ENCODE measurements at places on chromosomes 2 and 18.

DNA sequence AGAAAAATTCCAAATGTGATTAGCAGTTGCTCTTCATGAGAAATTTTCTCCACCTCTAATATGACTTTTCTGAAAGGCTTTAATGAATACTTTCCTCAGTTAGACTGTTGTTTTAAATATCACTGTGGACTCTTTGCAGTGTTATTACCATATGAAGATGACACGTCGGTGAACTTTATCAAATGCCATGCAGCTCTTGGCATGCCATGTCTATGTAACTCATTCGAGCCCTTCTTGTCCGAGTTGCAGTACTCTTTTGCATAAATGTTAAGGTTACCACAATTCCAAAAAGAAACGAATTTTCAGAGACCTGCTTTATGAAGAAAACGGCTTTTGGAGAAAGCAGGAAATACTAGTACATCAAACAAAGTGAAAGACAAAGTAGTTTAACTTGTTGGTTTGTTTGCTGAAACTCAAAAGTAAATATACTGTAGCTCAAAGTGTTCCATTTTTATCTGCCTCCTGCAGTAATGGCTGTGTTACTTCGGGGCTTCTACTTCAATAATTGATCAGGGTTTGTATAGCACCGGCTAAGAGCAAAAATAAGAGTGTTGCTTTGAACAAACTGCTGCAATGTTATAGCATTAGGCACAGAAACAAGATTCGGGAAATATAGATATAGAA, 204.1 kb downstream of the ARHGAP15 start:
- no peak for DNase-seq

DNA sequence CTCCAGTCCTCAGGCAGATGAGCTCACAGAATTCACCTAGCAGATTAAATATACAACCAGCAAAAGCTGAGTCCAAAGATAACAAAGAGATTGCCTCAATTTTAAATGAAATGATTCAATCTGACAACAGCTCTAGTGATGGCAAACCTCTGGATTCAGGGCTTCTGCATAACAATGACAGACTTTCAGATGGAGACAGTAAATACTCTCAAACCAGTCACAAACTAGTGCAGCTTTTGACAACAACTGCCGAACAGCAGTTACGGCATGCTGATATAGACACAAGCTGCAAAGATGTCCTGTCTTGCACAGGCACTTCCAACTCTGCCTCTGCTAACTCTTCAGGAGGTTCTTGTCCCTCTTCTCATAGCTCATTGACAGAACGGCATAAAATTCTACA, 86.0 kb downstream of the PTRHD1 start:
- DNase-seq = no peak

- DNase-seq = no peak
Observed at GRCh38 chr2:10514273-10514672, 66.1 kb upstream of the ODC1 start.

GRCh38 chr2:70733646-70734180, 34.3 kb downstream of the ADD2 start:
- DNase-seq = no peak

DNA sequence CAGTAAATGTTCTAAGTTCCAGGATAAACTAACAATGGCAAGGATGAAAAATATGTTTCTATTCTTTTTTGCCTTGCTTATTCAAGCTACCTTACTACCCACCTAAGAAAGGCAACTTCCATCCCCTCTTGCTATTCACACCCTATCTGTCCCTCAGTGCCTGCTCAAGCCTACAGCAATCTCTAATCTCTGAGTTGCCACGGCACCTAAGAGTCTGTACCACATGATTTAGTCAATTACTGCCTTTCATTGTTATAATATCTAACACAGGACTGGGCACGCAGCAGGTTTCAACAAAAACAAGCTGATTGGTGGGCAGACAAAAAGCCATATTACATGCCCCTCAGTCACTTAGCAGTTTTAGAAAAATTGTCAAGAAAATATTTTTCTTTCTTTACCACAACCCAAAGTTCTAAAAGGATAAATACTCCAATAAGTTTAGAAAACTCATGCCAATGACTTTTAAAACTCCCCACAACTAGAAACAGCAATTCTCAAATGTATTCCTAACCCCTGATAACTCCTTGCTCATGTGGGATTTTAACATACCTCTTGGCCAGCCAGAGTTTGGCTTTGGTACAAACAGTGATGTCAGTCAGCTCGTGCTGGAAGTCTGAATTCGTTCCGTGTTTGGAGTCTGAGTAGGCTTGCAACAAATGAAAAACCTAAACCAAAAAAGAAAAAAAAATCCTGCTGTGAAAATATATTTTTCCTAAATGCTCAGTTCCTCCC, 117.3 kb upstream of the ZFP36L2 start:
- peak; percentile 79 for DNase-seq

GRCh38 chr2:47195148-47195547, 40.0 kb upstream of the STPG4 start:
- peak; percentile 74 for DNase-seq

DNA sequence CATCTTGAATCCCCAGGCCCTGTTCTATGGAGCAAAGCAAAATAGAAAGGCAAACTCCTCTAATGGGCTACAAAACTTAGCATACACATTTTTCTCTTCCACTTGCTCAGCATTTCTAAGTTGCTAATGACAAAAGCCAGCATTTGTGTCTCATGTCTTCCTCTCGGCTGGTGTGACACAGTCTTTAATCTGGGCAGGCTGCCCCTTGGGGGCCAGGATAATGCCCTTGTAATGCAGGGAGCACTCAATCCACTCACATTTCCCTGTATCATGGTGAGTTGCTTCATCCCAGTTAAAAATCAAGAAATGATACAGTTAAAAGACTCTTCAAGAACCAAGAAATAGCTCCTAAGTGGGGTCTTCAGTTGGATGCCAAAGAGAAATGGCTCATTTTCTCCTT, 109.1 kb upstream of the FBXO11 start:
- peak; percentile 10 for DNase-seq

DNA sequence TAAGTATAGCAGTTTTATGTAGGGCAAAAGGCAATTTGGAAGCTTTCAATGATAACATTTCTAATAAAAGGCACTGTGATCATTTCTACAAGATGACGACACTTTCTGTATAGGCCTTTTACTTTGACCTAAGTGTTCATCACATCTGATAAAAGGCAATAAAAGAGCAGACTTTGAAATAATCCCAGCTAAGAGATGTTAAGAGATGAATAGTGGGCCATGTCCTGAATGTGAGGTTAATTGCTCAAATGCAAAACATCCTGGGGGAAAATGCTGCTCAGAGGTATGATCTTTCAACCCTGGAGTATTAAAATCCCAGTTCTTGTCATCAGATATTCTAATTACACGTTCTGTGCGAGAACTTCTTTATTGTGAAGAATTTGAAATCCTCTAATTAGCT, 677.6 kb downstream of the SOCS6 start:
- DNase-seq = no peak

- peak; percentile 29 for DNase-seq
Observed at GRCh38 chr2:201955702-201956141, 77.9 kb upstream of the FZD7 start.

DNA sequence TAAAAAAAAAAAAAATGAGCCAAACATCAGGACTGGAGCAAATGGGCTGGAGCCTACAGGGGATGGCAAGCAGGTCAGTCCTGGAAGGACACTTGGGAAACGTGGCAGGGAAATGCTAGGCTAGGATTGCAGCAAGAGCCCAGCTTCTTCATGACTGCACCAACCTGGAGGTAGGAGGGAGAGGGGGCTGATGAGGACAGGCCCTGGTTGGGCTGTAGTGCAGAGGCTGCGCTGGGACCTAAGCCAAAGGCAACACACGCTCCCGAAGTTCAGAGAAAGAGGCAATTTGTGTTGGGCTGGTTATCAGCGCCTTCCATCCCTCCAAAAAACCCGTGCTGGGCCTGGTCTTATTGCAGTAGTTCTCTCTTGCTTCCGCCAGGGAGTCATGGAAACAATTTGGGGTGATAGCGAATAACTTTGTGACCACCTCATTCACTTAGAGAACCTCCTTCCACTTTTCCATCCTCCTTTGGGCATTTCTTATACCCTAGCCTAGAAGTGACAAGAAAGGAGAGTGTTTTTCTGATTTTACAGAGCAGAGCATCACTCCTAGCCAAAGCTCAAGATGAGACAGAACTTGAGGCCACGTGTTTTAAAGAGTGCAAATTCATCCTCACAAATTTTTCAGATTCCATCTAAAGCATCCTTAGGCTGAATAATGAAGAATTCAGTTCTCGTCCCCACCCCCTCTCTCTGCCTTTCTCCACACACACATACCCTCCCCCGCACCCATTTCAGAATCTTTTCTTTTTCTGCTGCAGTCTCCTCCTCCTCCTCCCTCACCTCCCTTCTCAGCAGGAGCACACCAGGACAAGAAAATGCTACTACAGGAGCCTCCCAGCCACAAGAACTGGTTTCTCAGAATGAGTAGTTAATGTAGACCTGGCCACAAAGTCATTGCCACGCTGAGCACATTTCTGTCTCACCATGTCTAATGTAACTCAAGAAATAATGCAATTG, 82.5 kb upstream of the STPG4 start:
- no peak for DNase-seq

- peak; percentile 100 for DNase-seq
Observed at GRCh38 chr2:172442072-172442895, 14.9 kb downstream of the ITGA6 start.

DNA sequence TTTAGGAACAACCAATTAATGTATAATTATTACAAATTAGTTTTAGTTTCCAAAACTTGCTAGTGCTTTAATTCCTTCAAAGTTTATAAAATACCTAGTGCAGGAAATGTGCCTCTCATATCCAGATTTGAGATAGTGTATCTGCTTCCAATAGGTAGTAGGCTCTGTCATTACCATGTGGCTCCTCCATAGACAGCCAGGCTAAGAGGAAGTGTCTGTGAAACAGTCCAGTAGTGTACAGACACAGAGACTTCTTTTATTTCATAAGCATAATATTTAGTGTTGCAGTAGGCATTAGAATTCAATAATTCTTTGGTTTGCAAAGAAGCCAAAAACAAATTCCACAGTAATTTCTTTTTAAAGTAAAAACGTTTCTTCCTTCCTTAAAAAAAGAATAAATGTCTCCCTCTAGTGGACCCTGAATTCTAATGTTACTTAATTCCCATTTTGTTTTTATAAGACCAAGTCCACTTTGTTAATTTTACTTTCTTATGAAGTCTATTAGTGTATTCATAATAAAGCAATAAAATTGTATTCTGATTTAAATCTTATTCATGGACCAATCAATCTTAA, 101.2 kb downstream of the NEB start:
- DNase-seq = peak; percentile 14

DNA sequence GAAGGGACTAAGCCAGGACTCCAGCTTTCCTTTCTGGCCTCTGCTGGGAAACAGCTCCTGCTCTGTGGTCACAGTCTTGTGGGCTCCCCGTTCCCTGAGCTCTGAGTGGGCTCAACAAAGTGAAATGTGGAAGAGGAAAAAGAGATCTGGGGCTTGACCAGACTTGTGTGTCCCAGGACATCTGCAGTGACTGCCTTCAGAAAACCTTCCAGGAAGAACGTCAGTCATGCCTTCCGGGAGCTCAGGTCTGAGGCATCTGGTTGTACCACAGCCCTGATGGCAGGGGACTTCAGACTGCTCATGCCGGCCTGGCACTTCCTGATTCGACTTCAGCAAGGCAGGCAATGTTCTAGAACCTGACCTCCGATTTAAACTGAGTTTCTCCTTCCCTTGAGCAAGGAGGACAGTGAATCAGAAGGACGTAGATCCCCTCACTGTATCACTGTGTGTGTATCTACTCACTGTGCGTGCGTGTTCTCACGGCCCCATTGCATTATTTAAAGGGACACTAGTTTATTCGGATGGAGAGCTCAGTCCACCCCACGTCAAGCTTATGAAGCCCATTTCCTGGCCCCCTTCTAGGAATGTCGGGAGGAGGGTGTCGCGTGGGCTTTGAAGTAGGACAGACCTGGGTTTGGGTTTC, 548 bp upstream of the FBLN7 start:
- DNase-seq = peak; percentile 69

GRCh38 chr2:143623909-143624260, 494.7 kb downstream of the ARHGAP15 start:
- no peak for DNase-seq

GRCh38 chr2:152694161-152694661, 23.1 kb downstream of the PRPF40A start:
- DNase-seq = peak; percentile 79

- peak; percentile 38 for DNase-seq
Observed at GRCh38 chr2:235383272-235383843, 110.5 kb upstream of the AGAP1 start.

DNA sequence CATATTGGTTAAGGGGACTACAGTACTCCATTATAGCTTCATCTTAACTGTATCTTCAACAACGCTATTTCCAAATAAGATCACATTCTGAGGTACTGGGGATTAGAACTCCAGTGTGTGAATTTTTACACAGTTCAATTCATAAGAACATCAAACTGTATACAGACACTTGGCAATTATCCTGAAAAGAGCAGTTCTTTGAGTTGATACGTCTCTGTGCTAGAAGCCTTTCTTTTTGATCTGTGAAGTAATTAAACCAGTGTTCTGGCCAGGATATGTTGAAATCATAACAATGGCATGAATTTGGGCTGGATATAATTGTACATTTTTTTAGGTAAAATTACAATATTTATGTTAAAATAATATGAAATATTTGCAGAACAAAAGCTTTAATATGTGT, 93.5 kb upstream of the ITPRID2 start:
- DNase-seq = peak; percentile 23

DNA sequence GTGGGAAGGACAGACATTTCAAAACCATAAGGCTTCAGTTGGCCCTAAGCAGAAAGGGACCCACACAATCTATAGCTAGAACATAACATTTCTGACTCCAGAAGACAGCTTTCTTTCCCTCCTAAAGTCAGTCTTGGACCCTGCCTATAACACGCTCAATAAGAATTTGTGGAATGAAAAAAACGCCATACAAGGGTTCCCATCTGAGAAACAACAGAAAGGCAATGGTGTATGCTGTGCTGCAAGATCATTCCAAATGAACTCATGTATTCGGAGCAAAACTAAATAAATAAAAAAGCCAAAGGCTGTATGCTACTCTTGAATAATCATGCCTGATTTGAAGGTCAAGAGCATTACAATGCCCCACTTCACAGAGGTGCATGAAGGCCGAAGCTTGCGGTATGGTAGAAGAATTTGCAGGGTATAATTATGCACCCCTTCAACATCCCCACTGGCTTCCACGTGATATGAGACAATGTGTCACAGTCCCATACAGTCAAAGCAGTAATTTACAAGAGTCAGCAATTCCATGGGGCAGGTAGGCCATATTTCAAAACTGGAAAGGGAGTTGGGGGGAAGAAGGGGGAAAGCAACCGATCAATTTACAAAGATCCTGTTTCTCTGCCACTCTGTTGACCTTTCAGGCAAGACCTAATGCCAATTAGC, 61.4 kb upstream of the SLC14A2 start:
- DNase-seq = no peak

- DNase-seq = peak; percentile 28
Observed at GRCh38 chr2:146927080-146927711, 917.6 kb upstream of the ACVR2A start.

All from RPMI7951 (cell line).